ENCODE measurements at places on chromosomes 12 and 14.

DNA sequence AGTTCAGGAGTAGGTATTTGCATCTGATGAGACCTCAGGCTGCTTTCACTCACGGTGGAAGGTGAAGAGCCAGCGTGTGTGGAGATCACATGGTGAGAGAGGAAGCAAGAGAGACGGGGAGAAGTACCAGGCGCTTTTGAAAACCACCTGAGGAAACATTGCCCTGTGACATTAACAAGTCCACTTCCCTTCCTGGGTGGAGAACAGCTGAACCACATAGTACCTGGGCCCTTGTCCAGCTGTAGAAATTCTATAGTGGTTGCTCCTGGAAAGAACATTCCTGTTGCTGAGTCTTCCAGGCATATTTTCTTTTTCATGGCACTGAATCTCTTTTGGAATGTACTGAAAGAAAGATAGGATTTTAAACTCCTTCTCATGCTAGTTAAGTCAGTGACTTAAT is 87.3 kb upstream of the RIN3 start:
- no peak for DNase-seq

DNA sequence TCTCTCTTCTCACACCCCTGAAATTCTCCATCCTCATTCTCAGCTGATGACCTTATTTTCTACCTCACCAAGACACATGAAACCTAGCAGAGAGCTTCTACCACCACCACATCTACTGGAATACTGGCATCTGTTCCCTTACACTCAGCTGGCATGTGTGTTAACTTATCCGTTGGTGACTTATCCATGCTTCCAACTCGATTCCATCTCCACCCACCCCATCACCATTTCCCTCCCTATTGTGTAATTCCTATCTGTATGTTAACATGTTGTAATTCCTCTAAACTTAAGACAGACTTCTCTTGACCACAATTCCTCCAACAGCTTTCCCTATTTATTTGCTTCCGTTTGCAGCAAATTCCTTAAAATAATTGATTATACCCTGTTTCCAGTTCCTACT is 15.4 kb downstream of the C1S start:
- DNase-seq, result no peak

- no peak for DNase-seq
Measured at GRCh38 chr12:57215668-57216013, 953 bp upstream of the NXPH4 start.

DNA sequence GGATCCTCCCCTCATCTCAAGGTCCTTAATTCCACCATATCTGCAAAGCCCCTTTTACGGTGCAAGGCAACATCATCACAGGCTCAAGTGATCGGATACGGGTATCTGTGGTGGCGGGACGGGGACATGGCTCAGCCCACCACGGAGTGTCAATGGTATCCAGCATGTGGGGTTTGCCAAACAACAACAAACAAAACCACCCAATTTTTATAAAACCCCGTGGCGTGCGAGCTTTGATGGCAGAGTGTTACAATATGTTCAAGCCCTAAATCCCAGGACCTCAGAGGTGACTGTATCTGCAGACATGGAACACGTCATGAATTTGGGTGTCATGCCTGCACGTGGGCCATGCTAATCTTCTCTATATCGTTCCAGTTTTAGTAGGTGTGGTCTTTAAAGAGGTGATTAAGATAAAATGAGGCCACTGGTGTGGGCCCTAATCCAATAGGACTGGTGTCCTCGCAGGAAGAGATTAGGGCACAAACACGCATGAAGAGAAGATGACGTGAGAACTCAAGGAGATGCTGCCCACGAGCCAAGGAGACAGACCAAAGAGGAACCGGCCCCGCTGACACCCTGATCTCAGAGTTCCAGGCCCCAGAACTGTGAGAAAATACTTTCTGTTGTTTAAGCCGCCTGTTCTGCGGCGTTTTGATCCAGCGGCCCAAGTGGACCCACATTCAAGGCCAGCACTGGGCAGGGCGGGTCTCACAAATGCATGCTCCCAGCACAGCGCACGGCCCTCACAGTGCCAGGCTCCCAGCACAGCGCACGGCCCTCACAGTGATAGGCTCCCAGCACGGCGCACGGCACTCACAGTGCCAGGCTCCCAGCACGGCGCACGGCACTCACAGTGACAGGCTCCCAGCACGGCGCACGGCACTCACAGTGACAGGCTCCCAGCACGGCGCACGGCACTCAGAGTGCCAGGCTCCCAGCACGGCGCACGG is 6.7 kb upstream of the GOLGA3 start:
- DNase-seq, result no peak

GRCh38 chr14:50823762-50824636 is 7.0 kb downstream of the NIN start:
- DNase-seq, result no peak

- no peak for DNase-seq
Measured at GRCh38 chr12:72197790-72198189, 74.4 kb upstream of the TRHDE start.

DNA sequence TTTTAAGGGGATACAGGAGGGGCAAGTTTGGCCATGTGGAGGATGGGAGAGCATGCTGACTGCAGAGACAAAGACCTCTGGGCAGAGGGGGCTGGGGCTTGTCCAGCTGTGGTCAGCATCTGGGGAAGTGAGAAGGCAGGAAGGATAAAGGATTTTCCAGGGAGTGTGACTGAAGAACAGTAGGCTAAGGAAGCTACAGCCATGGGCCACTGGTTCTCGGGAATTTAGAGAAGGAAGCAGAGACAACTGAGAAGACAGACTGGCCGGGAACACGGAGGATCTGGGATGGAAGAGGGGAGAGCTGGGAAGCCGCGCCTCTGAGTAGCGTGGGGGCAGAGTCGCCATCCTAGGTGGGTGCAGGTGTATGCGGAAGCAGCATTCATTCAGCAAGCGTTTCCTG is 7.0 kb upstream of the PGAM5 start:
- no peak for DNase-seq

DNA sequence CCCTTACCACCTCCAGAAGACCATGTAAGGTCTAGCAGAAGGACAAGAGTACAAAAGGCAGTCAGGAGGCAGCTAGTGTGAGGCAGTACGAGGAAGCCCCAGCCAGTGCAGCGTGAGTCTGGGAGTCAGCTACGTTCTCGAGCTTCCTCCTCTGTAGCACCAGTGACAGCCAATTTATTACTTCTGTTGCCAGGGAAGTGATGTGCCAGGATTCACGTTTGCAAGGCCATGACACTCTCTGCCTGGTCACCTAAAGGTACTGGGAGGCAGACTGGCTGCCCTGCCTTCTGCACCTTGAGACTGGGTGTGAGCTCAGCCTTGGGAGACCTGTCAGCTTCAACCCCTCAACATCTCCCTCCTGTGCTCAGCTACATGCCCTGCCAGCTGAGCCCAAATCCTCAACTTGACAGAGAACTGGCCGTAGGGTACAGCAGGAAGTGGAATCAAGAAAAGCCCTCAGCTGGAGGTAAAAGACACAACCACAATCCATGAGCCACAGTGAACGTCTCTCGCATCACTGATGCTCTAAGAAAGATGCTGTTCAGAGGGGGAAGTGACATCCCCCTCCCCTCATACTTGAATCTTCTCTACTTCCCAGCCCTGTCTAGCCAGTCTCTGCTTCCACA is 182.5 kb upstream of the RGS6 start:
- no peak for DNase-seq

GRCh38 chr12:114092981-114093380 is 126.9 kb upstream of the RBM19 start:
- no peak for DNase-seq

DNA sequence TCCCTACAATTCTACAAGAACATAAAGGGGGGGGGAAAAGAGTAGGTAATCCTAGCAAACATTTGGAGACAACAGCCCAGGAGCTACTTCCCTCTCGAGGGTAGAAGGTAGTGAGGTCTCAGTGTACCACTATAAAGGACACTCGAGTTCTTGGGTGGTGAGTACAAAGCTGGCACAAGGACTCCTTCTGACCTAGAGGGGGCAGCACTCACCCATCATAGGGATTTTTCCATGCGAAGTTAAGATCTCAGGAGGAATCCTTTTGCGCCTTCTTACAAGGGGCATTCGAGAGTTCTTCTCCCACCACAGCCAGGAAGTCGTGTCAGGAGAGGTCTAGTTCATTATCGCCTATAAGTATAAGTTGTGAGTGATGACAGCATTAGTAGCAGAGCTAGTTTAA is 200.2 kb upstream of the RBM19 start:
- peak; percentile 78 for DNase-seq

Data from ecto neural progenitor cell (in vitro differentiated cells).